ENCODE measurements at places on chromosomes 1 and 21.

DNA sequence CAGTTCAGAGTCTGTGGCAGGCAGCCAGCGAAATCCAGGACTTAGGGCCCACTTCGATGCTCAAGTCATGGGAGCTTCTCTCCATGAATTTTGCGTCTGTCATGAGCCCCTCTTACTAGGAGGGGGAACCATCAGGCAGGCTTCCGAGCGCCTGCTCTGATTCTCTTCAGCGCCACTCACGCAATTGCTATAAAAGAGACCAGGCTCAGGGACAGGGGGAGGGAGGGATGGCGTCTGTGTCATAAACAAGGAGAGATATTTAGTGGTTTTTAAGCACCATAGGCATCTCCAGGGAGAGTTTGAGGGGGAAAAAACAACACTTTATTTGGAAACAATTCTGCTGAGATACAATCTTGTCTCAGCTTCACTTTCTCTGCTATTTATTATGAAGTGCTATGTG lies 60.6 kb downstream of the NAV1 start:
- DNase-seq = no peak

DNA sequence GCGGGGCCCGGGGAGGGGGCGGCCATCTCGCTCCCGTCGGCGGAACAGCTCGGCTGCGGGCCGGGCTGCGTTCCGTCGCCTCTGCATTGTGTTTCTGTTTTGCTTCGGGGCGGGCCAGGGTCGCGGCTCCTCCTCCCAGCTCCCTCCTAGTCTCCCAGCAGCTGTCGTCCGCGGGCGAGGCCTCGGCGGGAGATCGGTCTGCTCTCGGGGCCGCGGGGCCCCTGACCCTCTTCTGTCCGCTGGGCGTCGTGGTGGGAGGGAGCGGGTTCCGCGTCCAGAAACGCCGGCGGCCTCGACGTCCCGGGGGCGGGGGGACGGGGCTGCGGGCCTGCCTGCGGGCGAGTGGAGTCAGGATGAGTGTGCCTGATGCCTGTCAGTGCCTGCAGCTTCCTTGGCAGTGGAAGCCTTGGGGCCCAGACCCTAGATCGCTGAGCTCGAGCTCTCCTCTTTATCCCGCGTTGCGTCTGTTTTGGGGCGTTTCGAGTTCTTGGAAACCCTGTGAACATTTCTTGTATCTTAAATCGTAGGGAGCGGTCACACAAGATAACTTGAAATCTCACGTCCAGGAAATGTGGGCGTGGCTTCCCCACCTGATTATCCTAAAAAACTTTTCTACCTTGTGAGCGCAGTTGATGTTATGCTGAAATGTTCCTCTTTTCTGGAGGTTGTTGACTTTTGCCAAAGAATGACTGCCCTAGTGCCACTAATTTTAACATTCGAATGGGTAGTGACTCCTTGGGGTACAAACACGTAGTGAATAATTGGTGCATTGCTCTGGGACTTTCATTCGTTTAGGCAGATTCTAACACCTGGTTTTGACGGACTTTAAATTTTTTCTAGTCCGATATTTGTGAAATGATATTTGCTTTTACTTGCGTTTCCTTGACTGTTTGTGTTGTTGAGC lies 676 bp downstream of the MORC3 start:
- DNase-seq = no peak

DNA sequence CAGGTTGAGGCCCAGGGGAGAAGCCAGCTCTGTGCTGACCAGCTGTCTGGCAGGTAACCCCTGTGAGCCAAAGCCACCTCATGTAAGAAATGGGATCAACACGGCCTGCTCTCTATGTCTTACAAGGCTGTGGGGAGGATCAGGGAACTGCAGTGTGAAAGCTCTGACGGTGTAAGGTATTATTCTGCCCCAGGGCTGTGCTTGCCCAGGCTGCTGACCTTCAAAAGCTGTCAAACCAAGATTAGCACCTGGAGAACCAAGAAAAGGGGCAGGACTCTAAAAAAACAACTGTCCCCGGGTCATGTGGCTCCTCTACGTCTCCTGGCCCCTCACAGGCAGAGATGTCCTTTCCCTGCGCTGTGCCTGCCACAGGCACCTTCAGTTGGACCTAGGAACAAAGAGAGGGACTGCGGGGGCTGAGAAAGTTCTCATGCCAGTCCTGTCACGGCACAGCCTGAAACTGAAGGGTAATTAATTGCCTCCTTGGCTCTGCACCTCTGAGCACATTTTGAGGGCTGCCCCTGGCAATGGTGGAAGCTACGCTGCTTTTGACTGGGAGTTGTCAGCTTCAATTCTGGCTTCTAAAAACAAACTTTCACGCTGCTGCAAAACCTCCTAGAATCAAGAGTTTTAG lies 77.6 kb downstream of the PGBD5 start:
- DNase-seq = no peak

GRCh38 chr1:48717082-48717481 lies 59.6 kb downstream of the BEND5 start:
- DNase-seq = no peak

DNA sequence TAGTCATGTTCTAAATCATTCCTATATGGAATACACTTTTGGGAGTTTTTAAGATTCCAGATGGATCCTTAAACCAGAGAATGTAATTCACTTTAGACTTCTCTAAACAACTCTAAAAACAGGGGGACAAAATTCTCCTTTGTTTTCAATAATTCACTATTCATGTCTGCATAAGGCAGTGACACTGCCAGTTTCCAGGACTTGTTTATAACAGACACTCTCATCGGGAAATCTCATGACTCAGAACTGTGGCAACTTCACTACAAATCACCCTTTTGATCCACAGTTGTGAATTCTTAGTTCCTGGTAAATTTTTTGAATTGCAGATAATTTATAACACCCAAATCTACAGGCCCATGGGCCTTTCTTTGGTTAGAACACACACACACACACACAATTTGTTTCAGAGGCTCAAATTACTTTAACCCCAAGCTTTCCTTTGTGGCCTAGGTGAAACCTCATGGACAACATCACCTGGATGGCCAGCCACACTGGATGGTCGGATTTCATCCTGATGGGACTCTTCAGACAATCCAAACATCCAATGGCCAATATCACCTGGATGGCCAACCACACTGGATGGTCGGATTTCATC lies at the start of gene OR2T4:
Gene OR2T4 (plus strand): TSS at position 545 of the 595 bp plus-strand sequence. CDS start 0 bp downstream, at position 545.
- no peak for DNase-seq

DNA sequence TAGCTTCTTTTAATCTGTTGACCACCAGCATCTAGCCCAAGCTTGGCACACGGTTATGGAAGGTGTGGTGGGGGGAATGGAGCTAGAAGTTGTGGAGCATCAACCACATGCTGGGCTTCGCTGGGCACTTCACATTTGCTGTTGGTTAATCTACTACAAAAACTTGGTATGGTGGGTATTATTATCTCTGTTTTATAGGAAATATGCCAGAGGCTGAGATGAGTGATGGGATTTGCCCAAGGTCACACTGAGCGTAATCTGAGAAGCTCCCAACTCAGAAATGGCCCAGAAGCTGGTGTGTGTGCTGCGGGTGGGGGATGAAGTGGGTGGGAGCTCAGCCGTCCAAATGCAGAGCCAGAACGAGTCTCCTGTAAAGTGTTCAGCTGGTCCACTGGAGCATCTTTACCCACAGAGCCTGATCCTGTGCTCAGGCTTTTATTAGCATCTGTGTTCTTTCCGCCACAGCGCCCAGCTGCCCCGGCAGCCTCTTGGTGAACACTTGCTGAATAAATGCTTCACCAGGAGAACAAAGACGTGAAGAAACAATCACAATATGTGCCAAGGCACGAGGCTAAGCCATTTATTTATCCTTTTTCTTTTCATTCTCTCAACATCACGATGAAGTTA lies 98.6 kb upstream of the JUN start:
- DNase-seq = no peak

DNA sequence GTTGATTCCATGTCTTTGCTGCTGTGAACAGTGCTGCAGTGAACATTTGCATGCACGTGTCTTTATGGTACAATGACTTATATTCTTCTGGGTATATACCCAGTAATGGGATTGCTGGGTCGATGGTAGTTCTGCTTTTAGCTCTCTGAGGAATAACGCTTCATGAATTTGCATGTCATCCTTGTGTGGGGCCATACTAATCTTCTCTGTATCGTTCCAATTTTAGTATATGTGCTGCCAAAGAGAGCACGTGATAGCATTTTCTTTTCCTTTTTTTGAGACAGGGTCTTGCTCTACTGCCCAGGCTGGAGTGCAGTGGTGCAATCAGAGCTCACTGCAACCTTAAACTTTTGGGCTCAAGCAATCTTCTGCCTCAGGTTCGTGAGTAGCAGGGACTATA lies 24.9 kb upstream of the MAP1LC3C start:
- DNase-seq = no peak

GRCh38 chr1:67809887-67810286 lies 23.4 kb downstream of the GNG12 start:
- DNase-seq = no peak
